Thoracic aorta (tissue), 2 donors: ENCODE measurements at places on chromosomes 12 and 14.
A peak's percentile ranks its signal among the peaks of the same experiment; 100 is the strongest.

DNA sequence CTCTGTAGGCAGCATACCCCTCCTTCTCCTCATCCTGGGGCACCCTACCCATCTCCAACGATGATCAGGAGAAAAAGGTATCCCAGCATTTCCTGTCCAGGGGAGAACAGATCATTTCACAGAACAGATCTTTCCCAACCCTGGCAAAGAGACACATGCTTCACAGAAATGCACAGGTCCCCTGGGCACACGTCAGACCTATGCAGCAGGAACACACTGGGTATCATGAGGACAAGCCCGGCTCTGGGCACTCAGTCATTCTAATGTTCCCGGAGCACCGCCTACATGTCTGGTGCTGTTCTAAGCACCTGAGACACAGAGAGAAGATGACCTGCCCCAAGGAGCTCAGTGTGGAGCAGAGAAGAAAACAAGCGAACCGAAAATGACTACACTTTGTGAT is 56.2 kb downstream of the ACTN1 start:
- peaks cover 26% of the 10 kb centered on the region for H3K4me1 ChIP-seq
- no peaks in the 10 kb centered on the region for H3K27me3 ChIP-seq
- peak overlapping the region; percentile 97 for H3K27ac ChIP-seq
- DNase-seq: peak; percentile 34
- peaks cover 19% of the 10 kb centered on the region for H3K36me3 ChIP-seq
- peak overlapping the region; percentile 6 for H3K4me3 ChIP-seq

DNA sequence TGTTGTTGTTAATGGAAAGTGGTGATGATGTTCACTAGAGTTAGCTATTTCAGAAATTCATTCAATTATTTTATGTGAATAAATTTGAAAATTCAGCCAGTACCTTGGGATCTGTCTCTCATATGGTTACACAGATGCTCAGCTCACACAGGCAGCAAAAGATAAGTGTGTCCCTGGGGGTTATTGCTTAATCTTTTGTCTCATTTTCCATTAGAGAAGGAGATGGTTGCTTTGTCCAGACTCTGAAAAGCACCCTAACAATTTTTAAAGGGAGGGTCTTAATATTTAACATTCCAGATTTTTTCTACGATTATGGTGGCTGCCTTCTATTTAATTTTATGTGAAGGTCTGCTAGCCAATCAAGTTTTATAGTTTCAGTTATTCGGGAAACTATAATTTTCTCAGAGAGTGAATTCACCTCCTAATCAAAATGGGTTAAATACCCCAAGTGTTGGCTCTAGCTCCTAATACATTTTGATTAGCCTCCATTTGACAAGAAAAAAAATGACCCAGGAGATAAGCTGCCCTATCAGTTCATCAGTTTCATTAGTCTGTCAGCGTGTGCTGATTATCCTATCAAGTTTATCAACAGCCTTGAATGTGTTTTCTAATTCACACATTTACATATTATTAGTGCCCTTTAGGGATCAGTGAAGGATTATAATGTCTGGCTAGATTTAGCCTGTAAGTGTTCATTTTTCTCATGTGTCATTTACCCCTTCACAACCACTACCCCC is 282.1 kb downstream of the TMTC2 start:
- no peak for DNase-seq
- H3K27me3 ChIP-seq: no peaks in the 10 kb centered on the region
- no peaks in the 10 kb centered on the region for H3K36me3 ChIP-seq

DNA sequence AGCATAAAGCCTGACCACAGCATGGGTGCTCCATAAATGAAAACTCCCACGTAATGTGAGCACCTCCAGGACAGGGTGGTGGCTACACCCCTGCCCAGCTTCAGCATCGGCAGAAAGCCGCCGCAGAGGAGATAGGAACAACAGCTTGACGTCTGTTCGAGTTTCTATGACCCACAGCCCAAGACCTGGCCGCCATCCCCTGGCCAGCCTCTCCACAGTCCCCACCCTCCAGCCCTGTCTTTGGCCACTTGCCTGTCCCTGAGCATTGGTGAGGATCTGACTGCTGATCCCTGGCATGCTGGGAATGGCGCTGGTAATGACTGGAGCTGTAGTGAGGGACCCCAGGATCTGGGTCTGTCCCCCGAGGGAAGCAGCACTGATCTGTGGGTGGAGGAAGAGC is 21.3 kb downstream of the POU6F1 start:
- no peak overlapping the region for H3K27ac ChIP-seq
- no peak overlapping the region for H3K4me3 ChIP-seq
- no peaks in the 10 kb centered on the region for H3K4me1 ChIP-seq
- H3K27me3 ChIP-seq: no peaks in the 10 kb centered on the region
- H3K36me3 ChIP-seq: peaks cover 6% of the 10 kb centered on the region

GRCh38 chr12:62930546-62931425 is 4.2 kb downstream of the PPM1H start:
- H3K36me3 ChIP-seq: no peaks in the 10 kb centered on the region
- no peak for DNase-seq
- no peak overlapping the region for H3K4me3 ChIP-seq
- H3K27me3 ChIP-seq: no peaks in the 10 kb centered on the region
- H3K4me1 ChIP-seq: no peaks in the 10 kb centered on the region

DNA sequence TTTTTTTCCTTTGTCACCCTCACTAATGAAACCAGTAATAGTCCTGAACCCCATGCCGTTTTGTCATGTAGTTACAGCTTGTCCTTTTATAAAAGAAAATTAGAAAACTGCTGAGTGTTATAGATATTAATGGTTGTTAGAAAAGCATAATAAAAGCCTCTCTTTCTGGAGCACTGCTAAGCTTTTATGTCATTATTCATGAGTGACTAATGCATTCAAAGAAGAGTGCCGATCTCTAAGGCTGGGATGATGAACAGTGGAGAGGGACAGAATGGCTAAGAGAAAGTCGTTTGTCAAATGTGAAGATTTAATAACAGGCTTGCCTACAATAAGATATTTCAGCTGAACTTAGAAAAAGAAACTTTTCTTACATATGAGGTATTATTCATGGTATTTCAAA is 121.6 kb downstream of the MGAT4C start:
- no peaks in the 10 kb centered on the region for H3K4me1 ChIP-seq
- no peak overlapping the region for H3K4me3 ChIP-seq
- H3K27ac ChIP-seq: no peak overlapping the region
- H3K36me3 ChIP-seq: no peaks in the 10 kb centered on the region
- DNase-seq: no peak

DNA sequence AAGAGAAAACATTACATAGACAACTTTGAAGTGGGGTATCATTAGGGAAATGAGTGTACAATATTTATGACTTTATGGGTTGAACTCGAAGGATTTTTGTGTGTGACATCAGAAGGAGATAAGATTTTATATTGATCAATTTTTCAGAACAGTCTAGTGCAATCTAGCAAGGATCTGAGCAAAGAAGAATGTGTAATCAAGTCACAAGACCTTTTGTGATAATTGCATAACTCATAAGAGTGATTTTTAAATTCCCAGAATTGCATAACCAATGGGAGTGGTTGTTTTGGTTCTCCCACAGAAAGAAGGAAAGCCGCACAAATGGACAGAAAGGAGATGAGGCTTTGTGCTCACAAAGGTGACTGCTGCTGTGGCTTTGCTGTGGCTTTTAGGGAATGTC is 441.8 kb upstream of the FLRT2 start:
- H3K27me3 ChIP-seq: no peaks in the 10 kb centered on the region
- no peaks in the 10 kb centered on the region for H3K4me1 ChIP-seq
- H3K27ac ChIP-seq: no peak overlapping the region
- no peak for DNase-seq
- H3K36me3 ChIP-seq: no peaks in the 10 kb centered on the region

DNA sequence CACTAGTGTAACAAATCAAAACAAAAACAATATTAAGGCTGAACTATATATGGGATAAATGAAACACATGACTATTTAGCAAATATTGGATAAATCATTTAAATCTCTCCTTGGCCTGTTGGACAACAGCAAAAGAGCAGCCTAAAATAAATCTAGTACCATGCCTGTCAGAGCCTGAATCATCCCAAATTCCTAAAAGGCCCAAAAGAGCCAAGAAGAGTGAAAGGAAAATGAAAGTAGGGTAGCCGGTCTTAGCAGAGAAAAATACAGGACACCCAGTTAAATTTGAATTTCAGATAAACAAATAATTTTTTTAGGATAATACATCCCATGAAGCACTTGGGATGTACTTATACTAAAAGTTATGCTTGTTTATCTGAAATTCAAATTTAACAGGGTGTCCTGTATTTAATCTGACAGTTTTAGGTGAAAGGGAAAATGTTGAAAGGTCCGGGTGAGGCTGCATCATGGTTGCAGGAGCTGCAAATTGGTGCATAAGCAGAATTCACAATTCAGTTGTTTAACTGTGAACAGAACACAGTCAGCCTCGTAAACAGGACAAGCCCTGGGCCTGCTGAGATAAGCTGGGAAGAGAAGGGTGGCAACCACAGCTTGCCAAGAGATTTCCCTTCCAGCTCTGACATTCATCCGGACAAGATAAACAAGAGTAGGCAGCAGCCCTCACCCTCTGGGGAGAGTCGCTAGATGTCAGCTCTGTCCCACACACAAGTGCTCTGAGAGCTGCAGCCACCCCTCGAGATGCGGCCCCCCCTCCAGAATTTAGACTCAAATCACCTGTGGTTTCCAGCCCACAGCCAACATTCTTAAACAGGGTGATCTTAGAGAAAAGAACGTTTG is 30.3 kb downstream of the DMAC2L start:
- H3K27ac ChIP-seq: no peak overlapping the region
- peak overlapping the region; percentile 54 for H3K4me3 ChIP-seq
- peaks cover 16% of the 10 kb centered on the region for H3K4me1 ChIP-seq
- DNase-seq: no peak
- H3K36me3 ChIP-seq: no peaks in the 10 kb centered on the region
- H3K27me3 ChIP-seq: no peaks in the 10 kb centered on the region

GRCh38 chr12:22866406-22866805 is 241.4 kb downstream of the ETNK1 start:
- H3K27me3 ChIP-seq: no peaks in the 10 kb centered on the region
- no peak overlapping the region for H3K4me3 ChIP-seq
- no peak for DNase-seq

DNA sequence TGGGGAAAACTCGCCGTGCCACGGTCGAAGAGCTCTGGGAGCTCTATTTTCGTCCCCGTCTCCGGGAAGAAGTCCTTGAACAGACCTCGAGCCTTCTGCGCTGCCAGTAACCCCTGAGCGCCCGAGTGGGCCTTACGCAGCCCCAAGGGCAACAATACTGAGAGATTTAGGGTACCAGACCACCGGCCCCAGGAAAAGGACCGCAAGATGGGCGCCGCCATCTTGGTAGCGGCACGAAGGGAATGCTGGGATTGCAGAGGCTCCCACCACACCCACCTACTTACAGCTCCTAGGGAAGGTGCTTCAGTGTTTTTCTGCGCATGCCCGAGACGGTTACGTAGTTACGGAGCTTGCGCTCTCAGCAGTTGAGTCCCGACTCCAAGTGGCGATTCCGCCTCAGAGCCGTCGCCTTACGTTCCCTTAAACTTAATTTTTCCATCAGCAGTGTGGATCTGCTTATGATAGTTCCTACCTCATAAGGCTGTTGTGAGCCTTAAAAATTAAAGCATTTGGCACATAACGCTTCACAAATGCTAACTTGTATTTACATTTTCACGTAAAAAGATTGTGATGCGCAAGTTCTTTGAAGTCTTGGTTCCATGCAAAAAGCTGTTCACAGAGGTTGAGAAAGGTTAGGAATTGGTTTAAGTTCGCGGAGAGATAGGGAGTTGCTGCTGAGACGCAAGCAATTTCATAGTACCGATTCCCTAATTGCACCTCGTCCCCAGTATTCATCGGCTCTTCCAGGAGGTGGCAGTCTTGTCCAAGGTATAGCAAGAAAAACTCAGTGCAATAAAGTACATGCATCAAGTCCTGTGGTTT is at the start of gene YARS2:
TSS of gene YARS2 (minus strand) at position 244 of the 822 bp plus-strand sequence. CDS start at position 221, 23 bp downstream.
- H3K27me3 ChIP-seq: no peaks in the 10 kb centered on the region
- peak within 1 kb of the TSS; percentile 93 for H3K27ac ChIP-seq
- peak within 1 kb of the TSS; percentile 81 for H3K4me3 ChIP-seq
- peak; percentile 88 for DNase-seq
- H3K4me1 ChIP-seq: no peaks in the 10 kb centered on the region
- H3K36me3 ChIP-seq: peaks cover 10% of the 10 kb centered on the region

GRCh38 chr14:85934123-85934885 is 404.4 kb downstream of the FLRT2 start:
- no peaks in the 10 kb centered on the region for H3K36me3 ChIP-seq
- DNase-seq: no peak
- H3K27me3 ChIP-seq: no peaks in the 10 kb centered on the region
- no peak overlapping the region for H3K27ac ChIP-seq
- no peaks in the 10 kb centered on the region for H3K4me1 ChIP-seq

GRCh38 chr12:70603044-70603443 is 34.2 kb downstream of the PTPRB start:
- H3K27me3 ChIP-seq: no peaks in the 10 kb centered on the region
- H3K36me3 ChIP-seq: no peaks in the 10 kb centered on the region
- H3K27ac ChIP-seq: no peak overlapping the region
- DNase-seq: no peak
- H3K4me3 ChIP-seq: no peak overlapping the region

- H3K27ac ChIP-seq: no peak overlapping the region
- H3K4me3 ChIP-seq: no peak overlapping the region
- no peaks in the 10 kb centered on the region for H3K4me1 ChIP-seq
- no peak for DNase-seq
Measured at GRCh38 chr12:62898526-62898925, 36.4 kb downstream of the PPM1H start.

GRCh38 chr12:123678981-123679380 is 8.1 kb downstream of the TCTN2 start:
- DNase-seq: no peak
- no peaks in the 10 kb centered on the region for H3K27me3 ChIP-seq
- H3K36me3 ChIP-seq: peaks cover 20% of the 10 kb centered on the region
- H3K27ac ChIP-seq: no peak overlapping the region
- no peaks in the 10 kb centered on the region for H3K4me1 ChIP-seq

DNA sequence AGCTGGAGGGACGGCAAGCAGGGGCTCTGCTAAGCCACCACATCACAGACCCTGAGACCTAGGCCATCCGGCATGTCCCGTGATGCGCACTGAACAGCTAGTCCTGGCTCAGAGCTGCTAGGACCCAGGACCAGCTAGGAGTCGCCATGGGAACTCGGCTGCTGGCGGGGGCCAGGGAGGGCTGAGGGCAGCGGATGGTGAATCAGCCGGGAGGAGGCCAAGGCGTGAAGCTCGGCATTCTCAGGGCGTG is 5.1 kb downstream of the AHNAK2 start:
- no peaks in the 10 kb centered on the region for H3K36me3 ChIP-seq
- peaks cover 40% of the 10 kb centered on the region for H3K4me1 ChIP-seq
- H3K27me3 ChIP-seq: no peaks in the 10 kb centered on the region
- peak overlapping the region; percentile 94 for H3K27ac ChIP-seq
- DNase-seq: peak; percentile 82
- peak overlapping the region; percentile 50 for H3K4me3 ChIP-seq

GRCh38 chr12:31887109-31887811 is 72.0 kb upstream of the RESF1 start:
- DNase-seq: no peak
- H3K27ac ChIP-seq: no peak overlapping the region
- peak overlapping the region; percentile 11 for H3K4me3 ChIP-seq
- H3K36me3 ChIP-seq: no peaks in the 10 kb centered on the region

GRCh38 chr12:130576371-130576816 is 139.7 kb downstream of the RIMBP2 start:
- H3K27me3 ChIP-seq: no peaks in the 10 kb centered on the region
- no peaks in the 10 kb centered on the region for H3K4me1 ChIP-seq
- H3K36me3 ChIP-seq: no peaks in the 10 kb centered on the region
- H3K4me3 ChIP-seq: no peak overlapping the region
- DNase-seq: no peak
